ENCODE measurements at places on chromosomes 3 and 15.

DNA sequence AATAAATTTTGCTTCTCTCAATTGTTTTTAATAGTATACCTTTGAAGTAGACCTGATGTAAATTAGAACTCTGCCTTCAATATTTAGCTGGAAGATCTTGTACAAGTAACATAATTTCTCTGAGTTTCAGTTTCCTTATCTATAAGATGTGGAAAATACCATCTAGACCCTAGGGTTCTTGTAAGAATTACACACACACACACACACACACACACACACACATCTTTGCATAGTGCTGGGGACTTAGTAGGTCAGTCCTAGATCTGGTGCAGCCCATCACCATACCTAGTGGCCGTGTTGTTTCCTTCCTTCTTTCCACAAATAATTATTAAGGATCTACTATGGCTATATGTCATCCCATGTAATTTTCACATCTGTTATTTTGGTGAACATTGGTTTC is 11.0 kb downstream of the TRAT1 start:
- DNase-seq = no peak

- no peak for DNase-seq
Measured at GRCh38 chr3:197381371-197381770, 83.0 kb upstream of the DLG1 start.

DNA sequence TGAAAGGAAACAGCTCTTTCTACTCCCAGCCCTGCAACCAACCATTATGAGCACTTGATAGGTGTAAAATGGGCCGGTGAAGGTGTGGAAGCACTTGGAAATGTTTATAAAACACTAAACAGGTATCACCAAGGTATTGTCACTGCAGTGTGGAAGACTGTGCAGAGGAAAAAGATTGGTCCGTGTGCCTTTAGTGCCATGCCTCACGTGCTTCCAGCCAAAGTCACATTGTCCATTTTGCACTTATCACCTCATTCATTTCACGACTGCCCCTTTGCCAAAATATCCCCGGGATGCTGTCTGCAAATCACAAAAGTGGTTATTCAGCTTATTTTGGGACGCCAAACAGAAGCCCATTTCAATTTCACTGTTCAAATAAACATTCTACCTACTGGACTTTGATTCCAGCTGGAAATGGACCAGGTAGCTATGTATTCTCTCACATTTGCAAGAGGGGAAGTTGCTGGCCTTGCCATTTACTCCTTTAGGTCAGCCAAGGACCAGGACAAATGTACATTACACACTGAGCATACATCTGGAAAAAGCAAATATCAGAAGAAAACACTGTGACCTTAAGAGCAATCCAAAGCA is 58.4 kb downstream of the ARRDC4 start:
- DNase-seq = no peak

GRCh38 chr3:38587548-38588131 is 61.8 kb downstream of the SCN5A start:
- no peak for DNase-seq

DNA sequence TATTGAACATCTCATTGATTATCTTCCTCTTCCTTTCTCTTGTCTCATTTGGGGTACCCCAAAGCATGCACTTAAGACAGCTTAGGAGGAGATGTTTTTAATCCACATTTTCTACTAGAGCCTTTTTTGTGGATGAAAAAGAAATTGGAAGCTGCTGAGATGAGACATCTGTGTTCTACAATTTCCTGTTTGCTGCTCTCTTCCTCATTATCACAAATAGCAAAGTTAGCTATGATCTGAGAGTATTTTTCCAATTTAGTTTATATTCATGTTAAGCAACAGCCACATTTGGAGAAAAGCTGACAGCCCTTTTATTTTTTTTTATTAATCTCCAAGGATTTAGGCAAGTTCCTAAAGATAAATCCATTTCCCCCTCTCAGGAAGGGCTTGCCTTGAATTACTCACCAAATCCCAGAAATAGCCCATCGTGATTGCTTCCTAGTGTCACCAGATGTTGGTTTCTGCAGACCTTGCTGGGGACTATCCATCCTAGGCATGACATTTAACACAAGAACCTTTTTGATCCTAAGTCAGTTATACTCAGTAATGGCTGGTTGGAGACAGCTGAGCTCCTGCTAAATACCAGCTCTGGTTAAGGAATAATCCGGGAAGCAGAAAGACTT is 70.8 kb upstream of the FILIP1L start:
- DNase-seq = no peak

Data from activated T-cell treated with anti-CD3 and anti-CD28 coated beads for 1 hour (primary cell).